CD4-positive, alpha-beta T cell treated with Interleukin-15 for 1 hour (primary cell): ENCODE measurements at places on chromosomes 6 and 20.

- DNase-seq: no peak
Measured at GRCh38 chr20:32445539-32446273, 87.6 kb downstream of the ASXL1 start.

GRCh38 chr20:50366270-50367103, 143.7 kb upstream of the PTPN1 start:
- no peak for DNase-seq

DNA sequence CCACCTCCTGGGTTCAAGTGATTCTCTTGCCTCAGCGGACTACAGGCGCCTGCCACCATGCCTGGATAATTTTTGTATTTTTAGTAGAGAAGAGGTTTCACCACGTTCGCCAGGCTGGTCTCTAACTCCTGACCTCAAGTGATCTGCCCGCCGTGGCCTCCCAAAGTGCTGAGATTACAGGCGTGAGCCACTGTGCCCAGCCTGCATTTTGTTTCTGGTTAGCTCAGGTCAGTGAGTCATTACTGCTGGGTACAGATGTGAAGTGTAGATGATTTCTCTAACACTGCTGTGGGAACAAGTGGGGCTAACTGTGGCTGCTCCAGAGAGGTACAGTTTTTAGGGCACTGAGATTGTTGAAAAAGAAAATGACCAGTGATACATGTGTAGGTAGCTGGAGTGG, 188.6 kb downstream of the PRL start:
- DNase-seq: no peak

DNA sequence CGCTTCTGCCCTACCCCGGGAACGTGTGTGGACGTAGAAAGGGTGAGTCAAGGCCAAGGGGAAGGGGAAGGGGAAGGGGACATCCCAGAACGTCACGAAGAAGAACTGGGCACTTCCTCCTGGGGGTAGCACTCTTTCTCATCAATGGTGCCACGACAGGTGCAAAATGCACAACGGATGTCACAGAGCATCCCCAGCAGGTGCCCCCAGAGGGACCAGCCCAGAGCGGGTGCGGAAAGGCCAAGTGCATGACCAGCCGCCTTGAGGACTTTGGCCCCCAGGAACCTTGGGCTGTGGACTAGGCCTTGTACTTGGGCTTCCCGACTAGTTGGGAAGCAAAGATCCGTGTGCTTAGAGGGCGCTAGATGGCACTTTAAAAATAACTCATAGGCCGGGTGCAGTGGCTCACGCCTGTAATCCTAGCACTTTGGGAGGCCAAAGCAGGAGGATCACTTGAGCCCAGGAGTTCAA, 12.1 kb upstream of the SRC start:
- peak; percentile 80 for DNase-seq

- DNase-seq: no peak
Measured at GRCh38 chr6:14142063-14142450, 24.5 kb downstream of the CD83 start.

- DNase-seq: no peak
Measured at GRCh38 chr6:22600059-22600458, 30.7 kb downstream of the HDGFL1 start.

GRCh38 chr6:168186438-168186837, 107.4 kb upstream of the FRMD1 start:
- DNase-seq: no peak

DNA sequence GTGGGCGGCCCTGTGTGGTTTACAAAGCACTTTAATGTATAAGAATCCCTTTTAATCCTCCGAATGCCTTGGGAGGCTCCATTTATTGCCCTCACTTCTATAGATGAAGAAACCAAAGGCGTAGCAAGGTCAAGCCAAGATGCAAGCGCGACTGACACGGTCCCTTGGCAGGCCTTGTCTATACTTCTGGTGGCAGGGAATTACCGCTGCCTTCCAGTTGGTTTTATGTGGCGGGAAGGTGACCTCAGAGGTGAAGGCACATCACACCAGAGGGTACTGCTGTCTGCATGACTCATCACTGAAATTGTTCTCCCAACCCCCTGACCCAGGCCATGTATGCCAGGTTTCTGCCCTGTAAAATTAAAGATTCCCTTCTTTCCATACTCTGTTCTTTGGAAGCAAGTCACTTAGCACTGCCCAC, 36.1 kb upstream of the NAA20 start:
- no peak for DNase-seq

DNA sequence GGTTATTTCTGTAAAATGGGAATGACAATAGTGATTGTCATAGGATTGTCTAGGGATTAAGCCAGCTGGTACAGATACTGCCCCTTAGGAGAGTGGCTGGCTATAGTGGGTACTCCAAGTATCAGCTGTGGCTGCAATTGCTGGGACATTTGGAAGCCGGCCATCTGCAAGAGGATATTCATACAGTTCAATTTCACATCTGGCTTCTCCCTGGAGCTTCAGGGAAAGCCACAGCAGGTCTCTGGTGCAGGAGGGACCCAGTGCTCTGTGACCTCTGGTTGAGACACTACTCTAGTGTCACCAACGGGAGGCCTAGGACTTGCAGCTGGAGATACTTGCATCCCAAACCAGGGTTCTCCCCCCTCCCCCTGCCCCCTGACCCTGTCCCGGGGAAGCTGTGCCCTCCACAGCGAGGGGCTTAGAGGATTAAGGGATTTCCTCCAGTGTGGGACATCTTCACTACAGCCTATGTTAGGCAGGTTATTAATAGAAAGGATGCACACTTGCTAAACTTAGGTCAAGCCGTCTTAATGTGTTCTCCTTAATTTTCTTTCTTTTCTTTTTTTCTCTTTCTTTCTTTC, 2.7 kb downstream of the SLC2A10 start:
- no peak for DNase-seq

GRCh38 chr6:5746053-5746758, 260.5 kb downstream of the NRN1 start:
- DNase-seq: no peak

DNA sequence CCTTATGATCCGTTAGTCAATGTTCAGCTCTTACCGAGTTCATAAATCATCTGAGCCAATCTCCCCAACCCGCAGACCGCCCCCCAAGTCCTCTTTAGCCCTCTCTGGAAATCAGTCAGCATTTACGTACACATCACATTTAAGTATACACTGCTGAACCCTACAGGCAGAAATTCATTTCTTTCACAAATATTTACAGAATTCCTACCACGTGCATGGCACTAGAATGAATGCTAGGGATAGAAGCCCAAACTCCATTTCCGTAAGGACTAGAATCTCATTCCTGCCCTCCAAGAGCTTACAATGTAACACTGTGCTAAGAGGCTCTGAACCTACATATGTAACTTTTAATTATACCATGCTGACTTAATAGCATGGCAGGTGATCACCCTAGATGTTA, 1.8 kb downstream of the OSER1 start:
- DNase-seq: no peak

DNA sequence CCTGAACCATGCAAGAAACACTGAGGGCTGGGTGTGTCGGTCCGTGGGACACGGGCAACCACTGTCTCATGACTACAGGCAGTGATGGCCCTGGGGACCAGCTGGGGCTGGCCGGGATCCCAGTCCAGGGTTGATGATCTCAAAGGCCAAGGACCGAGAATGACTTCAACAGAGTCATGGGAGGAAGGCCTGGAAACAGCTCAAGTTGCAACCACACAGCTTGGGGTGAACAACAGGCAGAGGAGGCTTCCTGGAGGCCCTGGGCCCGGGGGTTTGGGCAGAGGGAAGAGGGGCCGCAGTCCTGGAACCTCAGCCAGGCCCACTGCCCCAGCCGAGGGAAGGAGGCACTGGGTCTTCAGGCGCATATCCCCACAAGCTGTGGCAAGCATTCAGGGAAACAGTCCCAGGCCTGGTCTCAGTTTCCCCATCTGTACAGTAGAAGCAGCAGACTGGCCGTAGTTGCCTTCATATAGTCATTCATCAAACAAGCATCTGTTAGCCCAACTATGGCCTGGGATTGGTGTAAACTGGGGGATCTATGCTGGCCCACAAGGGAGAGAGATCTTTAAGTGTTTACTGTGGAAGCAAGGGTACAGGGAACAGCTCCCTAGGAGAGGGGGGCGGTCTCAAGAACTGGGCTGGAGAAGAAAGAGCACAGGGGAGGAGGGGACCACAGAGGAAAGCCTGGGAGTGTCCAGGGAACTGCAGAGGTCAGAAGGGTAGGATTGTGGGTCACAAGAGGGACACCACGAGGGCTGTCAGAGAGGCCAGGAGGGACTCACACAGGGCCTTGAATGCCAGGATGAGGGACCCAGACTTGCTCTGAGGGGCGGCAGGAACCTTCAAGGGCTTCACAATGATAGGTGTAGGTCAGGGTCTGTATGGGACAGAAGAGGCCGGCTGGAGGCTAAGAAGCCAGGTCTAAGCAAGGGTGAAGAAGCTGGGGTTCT, 2.1 kb downstream of the MYL9 start:
- no peak for DNase-seq

- no peak for DNase-seq
Measured at GRCh38 chr6:113668641-113669408, 188.3 kb upstream of the MARCKS start.

DNA sequence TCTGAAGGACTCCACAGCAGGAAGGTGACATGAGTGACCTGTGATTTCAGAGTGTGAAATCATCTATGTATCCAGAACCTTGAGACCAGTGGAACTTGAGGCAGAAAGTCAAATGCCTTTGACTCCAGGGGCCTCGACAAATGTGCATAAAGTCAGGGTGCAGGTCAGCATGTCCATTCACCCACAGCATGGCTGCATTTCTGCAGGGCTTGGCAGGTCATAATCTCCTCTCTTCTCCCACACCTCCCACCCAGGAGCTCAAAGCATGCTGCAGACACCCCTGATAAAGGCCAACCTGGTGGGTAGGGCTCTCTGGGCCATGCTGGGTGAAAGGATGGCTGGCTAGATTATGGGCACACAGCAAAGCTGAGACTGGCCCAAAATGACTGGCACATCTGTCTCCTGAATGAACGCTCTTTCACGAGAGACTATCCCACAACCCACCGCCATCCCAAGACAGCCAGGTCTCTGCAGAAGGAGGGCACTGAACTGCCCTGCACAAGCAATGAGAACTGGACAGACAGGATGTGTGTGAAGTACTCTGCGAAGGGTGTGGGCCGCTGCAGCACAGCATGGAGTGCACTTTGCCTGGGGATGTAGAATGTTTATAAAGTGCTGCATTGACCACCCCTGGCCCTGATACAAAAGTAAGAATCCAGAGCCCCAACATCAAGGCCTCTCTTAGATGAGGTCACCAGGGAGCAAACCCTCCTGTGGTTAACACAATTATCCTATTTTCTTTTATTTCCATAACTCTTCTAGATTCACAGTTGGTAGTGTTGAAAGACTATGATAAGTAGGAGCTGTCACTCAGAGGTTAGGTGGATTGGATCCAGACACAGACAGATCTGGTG, 78.2 kb upstream of the NXT1 start:
- no peak for DNase-seq

DNA sequence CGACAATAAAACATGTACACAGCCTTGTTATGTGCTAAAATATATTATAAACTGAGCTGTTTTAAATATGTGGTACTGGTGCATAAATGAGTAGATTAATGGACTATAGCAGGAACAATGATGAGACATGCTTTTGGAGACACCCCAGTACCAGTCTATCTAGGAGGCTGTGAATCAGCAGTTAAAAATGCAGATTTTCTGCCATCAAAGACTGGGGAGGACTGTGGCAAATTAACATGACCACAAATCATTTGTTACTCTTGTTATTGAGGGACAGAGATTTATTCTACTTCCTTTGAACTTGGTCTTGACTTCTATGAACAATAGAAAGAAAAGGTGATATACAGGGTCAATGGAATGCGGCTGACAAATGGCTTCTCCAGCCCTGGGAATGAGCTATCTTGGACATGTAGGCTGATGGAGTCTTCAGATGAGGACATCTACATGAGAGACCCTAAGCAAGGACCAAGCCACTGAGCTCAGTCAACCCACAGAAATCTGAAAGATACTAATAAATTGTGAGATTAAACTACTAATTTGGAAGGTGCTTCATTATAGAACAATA, 551.7 kb upstream of the GJE1 start:
- no peak for DNase-seq

GRCh38 chr20:15288106-15288505, 950.7 kb upstream of the FLRT3 start:
- DNase-seq: no peak

DNA sequence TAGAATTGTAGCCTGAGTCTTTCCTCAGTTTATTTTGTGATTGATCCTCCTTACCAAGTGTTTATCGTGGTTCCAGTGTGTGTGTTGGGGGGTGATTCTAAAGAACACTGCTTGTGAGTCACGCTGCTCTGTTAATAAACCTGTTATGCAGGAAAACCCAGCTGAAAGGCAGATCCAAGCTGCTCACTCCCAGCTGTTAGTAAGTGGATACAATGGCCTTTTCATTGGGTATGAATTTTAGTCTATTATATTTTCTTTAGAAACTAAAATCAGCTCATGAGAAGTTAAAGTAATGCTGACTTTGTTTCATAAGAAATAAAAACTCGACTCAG, 12.2 kb upstream of the DSTN start:
- DNase-seq: no peak

- no peak for DNase-seq
Measured at GRCh38 chr6:152232501-152233151, 404.5 kb downstream of the SYNE1 start.

DNA sequence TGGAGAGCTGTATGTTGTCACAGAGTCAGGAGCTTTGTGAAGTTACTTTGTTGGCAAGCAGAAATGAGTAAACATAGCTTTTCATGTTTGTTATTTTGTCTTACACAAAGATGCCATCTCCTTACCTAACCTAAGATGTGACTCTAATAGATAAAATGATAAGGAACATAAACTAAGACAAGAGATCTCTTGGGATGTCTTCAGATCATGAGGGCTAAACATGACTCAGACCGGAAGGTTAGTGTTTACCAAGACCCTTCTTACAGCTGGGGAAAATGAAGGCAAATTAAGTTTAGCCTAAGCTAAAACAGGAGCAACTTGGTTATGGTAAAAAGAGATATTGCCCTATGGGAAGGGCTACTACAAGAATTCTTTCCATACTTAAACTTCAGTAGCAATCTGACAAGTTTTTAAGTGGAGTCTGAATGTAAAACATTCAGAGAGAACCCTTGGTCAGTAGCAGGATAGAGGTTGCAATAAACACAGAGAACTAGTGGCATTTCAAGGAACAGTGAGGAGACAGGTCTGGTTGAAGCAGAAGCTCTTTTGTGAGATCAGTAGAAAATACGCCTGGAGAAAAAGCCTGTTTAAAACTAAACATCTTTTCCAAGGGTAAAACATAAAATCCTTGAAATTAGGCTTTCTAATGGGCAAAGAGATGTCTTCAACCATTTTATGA, 29.9 kb downstream of the SGK1 start:
- no peak for DNase-seq

DNA sequence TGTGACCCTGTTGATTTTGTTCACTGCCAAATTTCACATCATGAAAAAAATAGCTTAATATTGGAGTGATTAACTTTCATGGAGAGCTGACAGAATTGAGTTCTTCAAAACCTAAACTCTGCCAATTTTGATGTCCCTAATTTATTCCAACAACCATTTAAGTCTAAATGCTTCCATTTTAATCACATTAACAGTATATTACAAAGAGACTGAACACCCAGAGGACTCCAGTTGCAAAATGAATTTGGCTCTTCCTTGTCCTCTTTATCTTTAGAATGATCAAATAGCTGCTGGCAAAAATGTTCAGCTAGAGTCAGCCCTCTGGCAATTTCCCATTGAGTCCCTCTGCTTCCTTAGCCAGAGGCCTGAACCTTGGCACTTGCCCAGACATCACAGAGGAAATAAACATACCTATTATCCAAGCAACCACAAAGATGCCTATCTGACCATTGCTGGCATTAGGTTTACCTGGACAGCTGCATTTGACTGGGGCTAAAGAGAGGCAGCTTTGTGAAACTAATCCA, 299.0 kb upstream of the STXBP5 start:
- no peak for DNase-seq

GRCh38 chr20:37808233-37809070, 94.5 kb upstream of the VSTM2L start:
- DNase-seq: no peak
